ENCODE measurements at places on chromosomes 4 and X.

GRCh38 chr4:185792384-185793115 is 19.4 kb downstream of the SORBS2 start:
- no peak for DNase-seq

DNA sequence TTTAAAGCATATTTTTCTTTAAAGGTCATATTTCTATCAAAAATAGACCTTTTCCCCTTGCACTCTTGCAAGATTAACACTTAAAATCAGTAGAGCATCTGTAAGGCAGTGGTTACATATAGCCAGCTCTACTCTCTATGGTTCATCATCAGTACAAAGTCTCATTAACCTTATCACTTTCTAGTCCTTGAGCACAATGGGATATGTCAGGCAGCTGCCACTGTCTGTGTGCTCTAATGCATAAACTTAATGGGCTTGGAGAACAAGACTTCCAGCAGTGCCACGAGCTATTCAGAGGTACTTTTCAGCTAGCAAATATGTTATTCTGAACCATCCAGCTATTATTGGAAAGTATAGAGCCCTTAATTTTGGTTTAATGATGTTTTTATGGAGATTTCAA is 393.7 kb downstream of the GASK1B start:
- no peak for DNase-seq

DNA sequence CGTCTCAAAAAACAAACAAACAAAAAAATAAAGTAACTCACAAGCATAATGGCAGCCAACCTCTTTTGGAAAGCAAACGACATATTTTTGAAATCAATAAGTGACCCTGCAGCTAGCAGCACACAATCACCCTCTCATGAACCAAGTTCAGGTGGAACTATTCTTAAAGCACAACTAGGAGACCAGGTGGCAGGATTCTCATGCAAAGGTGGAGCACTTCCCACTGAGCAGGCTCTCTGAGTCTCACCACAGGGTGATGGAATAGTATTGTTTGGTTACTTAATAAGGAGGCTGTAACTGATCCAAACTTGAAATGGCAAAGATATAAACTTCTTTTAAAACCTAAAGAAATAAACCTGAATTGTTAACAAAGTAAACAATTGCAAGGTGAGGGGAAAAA is 1293.1 kb downstream of the PCDH19 start:
- no peak for DNase-seq

DNA sequence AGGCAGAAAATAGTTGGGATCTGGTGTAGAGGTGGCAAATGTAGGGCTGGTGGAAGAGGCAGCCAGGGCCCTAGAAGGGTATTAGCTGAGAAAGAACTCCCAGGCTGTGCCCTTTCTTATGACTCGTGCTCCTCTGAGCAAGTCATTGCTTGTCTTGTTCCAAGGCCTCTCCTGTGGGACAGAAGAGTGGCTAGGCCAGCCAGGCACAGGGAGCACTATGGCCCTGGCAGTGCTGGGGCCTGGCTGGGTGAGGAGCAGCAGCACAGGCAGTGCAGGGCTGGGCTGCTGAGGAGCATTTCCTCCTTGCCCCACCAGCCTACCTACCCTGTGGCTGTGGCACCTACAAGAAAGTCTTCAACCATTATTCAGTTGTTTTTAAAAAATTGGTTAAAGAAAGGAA is 298.5 kb upstream of the NR3C2 start:
- DNase-seq: no peak

GRCh38 chr4:183637461-183637860 is 21.5 kb downstream of the RWDD4 start:
- no peak for DNase-seq

DNA sequence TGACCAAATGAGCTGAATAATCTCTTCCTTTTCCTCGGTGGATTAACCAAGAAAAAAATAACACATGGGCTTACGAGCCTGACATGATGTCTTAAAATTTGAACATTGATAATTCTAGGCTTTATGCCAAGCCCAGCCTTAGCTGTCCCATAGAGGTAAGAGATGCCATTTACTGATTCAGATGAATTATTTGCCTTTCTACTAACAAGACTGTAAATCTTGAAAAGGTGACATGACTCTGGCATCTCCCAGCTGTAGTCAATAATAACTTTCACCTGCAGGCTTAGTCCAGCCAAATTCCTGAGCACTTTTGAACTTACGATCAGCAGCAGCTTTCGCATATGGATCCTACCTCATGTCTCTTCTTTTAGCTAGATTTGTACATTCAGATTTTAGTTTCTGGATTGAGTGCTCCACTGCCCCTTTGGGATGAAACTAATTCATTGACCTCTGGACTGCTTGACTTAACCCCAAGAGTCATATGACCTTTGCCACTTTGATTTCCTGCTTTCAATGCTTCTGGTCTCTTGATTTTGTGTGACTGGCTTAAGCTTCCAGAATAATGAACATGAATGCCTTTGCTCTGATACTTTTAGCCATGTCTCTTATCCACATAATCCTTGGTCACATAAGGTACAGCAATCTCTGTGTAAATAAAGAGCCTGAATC is 876.4 kb upstream of the SLIT2 start:
- no peak for DNase-seq

GRCh38 chrX:70129816-70130215 is 3.4 kb upstream of the IGBP1 start:
- DNase-seq: no peak

DNA sequence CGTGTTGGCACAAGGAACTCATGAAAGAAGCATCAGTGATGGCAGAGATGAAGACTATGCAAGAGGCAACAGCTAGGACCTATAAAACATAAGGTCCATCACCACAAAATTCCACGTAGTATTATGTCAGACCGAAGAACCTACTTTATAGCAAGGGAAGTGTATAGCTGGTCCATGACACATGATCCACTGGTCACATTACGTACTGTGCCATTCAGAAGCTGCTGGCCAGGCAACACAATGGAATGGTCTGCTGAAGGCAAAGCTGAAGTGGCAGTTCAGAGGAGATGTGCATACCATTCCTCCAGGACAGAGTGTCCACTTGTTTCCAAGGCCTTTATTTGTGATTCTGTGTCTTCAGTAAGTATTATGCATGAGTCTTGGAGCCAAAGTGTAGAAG is 215.5 kb upstream of the UGT8 start:
- DNase-seq: no peak

- DNase-seq: no peak
Observed at GRCh38 chrX:110042496-110042895, 39.6 kb downstream of the TMEM164 start.

DNA sequence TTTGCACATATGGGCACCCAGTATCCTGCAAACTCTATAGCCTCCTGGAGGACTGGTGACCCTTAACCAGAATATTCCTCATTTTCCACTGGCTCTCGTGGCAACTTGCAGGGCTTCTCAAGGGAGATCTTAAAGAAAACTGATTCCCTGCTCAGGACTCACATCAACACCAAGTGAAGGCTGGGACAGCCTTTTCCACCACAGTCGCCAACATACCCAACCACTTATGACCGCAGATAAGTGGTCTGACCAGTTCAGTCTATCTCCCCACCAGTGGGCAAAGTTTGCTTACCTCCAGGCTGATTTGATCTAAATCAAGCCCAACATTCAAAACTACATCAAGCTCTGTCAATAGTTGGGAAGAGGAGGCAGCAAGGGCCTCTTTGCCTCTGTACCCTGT is 289.3 kb upstream of the GATB start:
- no peak for DNase-seq

DNA sequence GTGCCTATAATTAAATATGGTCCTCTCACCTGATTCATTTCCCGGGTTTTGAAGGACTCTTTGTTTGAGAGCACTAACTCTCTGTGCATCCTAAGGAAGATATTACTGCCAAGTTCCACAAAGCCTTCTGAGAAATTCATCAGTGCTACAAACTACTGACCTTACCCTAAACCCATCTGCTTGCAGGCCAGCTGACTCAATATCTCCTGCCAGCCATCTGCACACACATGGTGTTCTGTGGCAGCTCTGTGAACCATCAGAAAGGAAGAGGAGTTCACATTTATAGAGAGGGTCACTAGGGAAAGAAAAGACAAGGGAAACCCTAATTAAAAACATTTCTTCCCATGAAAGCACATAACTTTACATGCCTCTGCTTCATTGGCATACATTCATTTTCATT is 156.7 kb downstream of the ATP10D start:
- DNase-seq: no peak

GRCh38 chrX:52015794-52016193 is 53.2 kb downstream of the MAGED4B start:
- DNase-seq: no peak

DNA sequence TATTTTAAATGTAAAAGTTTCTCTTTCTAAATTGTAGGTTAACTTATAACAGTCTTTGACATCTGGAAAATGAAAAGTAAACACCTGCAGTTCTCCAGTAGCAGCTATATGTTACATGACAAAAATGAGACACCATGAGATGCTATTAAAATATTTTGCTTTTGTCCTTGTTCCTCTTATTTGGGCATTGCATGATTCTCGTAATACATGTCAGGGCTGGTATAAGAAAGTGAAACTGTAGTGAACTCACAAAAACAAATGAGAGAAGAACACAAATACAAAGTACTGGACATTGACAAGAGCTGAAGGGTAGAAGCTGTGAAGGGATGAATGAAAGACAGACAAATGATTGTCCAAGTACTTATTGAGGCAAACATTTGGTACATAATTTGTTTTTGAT is 9.0 kb downstream of the GK2 start:
- no peak for DNase-seq

- DNase-seq: no peak
Observed at GRCh38 chrX:18885328-18886004, 98.4 kb downstream of the PHKA2 start.

- no peak for DNase-seq
Observed at GRCh38 chrX:39264023-39264422, 462.8 kb downstream of the MID1IP1 start.

DNA sequence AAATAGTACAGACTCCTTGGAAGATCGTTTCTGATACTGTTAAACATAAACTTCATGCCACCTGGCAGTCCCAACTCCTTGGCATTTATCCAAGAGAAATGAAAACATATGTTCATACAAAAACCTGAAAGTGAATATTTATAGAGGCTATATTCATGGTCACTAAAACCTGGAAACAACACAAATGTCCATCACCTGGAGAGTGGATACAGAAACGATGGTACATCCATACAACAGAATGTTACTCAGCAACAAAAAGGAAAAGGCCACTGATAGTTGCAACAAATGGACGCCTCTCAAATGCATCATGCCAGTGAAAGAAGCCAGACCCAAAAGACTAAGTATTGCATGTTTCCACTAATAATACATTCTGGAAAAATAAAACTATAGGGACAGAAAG is 34.0 kb upstream of the SORBS2 start:
- DNase-seq: no peak

DNA sequence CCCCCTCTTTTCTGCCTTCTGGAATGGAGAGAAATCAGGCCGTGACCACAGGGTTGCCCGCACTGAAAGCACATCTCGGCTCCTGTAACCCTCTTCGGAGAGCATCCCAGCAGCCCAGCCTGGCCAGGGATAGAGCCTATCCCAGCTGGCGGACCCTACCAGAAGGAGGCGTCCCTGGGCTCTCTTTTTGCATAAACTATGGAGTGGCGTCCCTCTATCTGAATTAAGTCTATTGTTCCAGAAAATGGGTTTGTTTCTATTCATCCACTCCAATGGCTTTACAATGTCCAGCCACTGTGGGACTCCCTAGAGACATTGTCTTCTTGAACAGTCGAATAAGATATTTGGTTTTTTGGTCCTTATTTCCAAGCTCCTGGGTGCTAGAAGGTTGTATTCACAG is 689 bp upstream of the NHSL2 start:
- DNase-seq: no peak

GRCh38 chr4:148034813-148035212 is 302.9 kb downstream of the ARHGAP10 start:
- DNase-seq: no peak

DNA sequence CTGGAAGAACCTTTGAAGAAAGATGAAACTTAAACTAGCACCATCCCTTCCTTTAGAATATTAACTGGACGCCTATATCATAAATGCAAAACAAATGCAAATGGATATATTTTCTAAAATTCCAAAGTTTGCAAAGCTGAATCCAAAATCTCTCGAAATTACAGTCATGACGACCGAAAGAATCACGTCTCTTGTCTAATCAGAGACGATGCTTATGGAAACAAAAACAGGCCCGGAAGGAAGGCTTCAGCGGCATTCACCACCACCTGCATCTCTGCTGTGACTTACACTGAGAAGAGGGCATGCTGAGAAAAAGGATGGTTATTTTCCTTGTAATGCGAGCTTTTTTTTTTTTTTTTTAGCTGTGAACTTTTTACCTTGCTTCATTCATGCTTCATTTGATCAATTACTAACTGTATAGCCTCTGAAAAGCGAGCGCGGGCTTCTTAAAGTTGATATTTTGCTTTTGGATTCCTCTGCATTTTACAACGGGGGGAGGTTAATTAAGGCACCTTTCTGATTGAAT is 209.3 kb downstream of the SOWAHB start:
- DNase-seq: no peak

- no peak for DNase-seq
Observed at GRCh38 chr4:40448875-40449274, 113.7 kb downstream of the CHRNA9 start.

- DNase-seq: no peak
Observed at GRCh38 chr4:17995165-17995564, 26.4 kb downstream of the LCORL start.

DNA sequence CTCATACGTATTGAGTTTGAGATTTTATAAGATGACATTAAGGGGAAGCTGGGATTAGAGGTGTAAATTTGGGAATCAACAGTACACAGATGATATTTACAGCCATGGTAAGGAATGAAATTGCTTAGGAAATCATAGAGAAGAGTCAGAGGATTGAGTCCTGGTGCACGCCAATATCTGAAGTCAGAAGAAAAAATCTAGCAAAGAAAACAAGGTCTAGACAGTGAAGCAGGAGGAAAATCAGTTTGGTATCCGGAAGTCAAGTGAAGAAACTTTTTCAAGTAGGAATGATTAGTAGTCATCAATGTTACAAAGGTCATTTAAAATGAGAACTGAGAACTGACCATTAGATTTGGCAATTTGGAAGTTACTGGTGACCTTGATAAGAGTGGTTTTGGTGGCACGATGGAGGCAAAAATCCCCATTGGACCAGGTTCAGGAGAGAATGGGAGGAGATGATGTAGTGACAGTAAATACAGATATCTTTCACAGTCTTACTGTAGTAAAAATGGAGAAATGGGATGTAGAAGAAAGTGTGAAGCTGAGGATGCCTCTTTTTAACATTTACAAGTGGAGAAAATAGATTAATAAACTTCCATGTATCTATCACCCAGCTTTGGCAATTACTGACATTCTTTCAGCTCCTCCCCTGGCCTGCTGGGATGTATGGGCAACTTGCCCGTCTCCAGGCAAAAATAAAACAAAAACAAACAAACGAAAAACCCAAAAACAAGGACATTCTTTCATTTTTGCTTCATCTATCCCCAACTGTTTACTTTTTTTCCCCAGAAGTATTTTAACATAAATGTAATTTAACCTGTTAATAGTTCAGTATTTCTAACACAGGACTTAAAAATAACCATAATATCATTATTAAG is 11.4 kb upstream of the GPR34 start:
- no peak for DNase-seq

DNA sequence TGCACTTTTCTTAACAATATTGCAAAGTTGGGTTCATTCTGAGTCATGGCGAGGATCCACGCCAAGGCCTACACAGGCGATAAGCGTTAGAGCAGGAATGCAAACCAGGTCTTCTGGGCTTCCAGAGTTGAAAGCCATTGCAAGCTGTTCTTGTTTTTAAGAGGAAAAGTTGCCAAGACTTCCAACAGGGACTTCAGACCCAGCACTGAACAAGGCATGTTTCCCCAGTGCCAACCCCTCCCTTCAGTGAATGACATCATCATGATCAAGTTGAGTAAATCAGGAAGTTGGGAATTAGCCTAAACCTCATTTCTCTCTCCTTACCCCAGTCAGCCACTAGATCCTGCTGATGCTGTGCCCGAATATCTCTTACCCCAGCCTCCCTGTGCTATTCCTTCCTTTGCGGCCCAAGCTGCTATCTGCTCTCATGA is 355.1 kb downstream of the HS3ST1 start:
- no peak for DNase-seq
